NCI-H2107 (cell line): ENCODE measurements at places on chromosomes 6 and 20.

- no peak for DNase-seq
These were observed 130.1 kb upstream of the NEDD9 start for GRCh38 chr6:11362564-11362963.

DNA sequence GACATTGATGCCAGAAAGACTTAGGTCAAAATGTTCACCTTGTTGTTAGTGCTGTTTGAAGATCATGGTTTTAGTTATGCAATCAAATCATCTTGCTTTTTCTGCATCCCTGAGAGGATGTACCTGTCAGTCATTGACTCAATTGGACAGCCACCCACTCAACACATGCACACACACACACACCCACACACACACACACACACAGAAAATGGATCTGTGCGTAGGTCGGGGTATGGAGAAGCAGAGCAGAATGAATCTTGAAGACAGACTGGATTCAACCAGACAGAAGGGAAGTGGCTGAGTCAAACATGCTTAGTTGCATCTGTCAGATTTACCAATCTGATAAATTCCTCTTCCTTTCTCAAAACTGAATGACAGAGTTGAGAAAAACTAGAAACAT, 19.1 kb upstream of the ZSCAN23 start:
- no peak for DNase-seq

DNA sequence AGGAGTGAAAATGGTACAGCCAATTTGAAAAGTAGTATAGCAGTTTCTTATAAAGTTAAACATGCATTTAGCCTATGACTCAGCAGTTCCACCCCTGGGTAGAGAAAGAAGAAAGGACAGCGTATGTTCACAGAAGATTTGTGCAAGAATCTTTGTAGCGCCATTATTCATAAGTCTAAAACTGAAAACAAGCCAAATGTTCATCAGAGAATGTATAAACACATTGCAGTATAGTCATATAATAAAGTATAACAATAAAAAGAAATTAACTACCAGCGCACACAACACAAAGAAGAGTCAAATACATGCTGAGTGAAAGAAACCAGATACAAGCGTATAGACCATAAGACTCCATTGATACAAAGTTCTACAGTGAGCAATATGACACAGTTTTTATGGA, 294.0 kb downstream of the SAMD5 start:
- no peak for DNase-seq

GRCh38 chr6:33466075-33466735, 11.8 kb downstream of the ZBTB9 start:
- DNase-seq = no peak

DNA sequence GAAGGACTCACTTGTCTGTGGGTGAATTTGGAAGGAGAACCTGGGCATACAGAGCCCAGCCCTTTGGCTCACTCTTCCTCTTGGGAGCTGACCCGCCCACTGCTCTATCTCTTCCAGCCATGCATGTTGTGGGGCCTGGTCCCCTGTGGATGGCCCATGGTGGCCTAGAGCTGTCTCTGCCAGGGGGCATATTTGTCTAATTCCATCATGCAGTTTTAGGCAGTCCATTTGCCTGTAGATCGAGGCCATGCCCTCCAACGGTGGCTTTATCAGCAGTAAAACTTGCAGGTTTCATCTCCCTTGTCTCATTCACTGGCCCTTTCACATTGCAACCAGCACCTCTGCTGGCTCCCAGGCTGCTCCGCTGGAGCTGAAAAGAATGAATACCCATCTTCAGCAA, 12.9 kb upstream of the EZR start:
- DNase-seq = no peak

DNA sequence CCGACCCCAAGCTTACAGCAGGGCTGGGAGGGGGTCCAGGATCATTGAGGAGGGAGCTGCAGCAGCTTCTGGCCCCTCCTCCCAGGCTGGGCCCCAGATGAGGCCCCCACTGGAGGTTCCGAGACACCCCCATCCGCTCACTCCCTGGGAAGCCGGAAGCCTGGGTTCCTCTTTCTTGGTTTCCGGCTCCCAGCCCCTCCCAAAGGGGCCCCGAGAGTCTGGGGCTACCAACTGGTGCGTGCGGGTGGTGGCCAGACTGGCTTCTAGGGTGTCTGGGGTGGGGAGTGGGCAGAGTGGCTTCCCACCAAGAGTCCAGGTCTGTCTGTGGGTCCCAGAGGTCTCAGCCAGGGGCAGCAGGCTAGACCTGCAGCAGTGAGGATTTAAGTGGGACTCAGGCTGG, 2.2 kb downstream of the RGS19 start:
- no peak for DNase-seq
